ENCODE measurements at places on chromosomes 13 and 19. TPM values are rescaled to one million over a fixed set of nuclear protein-coding genes. Genes with fewer than 3 reads are reported as not detected.

DNA sequence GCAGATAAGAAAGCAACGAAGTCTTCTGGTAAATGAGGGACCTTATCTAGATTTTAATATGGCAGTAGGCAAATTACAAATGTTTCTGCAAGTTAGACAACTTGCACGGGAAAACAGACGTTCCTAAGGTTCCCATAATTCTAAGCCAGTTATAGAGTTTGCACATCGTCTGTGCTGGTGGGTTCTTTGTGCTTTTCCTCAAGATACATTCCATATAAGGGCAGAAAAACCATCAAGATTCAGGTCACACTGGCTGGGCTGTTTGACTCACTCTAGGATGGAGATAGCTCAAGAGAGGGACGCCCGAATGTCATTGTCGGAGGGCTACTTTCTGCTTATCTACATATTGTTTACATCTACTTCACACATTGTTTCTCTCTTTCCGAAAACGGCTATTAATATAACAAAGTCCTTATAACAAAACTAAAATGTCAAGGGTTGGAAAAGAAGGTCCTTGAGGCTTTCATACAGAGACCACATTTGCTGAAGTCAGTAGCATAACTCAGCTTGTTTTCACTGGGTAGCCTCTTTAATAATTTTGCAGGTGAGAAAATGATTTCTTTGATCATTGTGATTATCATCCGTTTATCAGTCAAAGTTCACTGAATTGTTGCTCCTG is 44.4 kb downstream of the SOX1 start:
- peak; percentile 21 for DNase-seq

DNA sequence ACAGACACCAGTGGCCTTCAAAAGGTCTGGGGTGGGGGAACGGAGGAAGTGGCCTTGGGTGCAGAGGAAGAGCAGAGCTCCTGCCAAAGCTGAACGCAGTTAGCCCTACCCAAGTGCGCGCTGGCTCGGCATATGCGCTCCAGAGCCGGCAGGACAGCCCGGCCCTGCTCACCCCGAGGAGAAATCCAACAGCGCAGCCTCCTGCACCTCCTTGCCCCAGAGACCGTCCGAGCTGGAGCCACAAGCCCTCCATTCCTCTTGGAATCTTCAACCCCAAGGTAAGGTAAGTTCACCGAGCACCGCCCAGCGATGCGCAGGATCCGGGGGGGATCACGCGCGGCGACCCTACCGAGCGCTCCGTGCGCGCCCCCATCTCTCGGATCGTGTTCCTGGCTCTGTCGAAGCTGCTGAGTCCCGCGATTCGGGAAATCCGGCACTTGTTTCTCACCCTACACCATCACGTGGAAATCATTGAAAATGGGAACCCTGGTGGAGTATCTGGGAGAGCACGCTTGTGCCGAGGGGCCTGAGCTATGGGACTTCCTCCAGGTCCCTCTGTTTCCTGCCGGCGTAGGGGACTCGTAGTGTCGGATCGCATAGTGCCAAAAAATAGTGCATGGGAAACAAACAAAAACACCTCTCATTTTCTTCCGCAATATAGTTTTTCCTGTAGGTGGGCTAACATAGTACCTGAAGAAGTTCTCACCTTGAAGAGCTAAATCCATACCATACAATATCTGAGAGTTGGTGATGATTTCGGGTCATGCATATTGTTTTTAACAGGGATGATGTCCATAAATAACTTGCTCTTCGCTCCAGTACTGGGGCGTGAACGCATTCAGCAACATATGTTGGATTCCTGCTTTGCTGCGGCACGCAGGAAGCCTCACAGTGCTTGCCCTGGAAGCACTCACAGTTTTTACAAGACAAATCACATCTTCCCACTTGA is 9.3 kb downstream of the PDX1 start:
- DNase-seq, result no peak

- no peak for DNase-seq
Measured at GRCh38 chr19:15926484-15926883, 7.8 kb downstream of the CYP4F11 start.

DNA sequence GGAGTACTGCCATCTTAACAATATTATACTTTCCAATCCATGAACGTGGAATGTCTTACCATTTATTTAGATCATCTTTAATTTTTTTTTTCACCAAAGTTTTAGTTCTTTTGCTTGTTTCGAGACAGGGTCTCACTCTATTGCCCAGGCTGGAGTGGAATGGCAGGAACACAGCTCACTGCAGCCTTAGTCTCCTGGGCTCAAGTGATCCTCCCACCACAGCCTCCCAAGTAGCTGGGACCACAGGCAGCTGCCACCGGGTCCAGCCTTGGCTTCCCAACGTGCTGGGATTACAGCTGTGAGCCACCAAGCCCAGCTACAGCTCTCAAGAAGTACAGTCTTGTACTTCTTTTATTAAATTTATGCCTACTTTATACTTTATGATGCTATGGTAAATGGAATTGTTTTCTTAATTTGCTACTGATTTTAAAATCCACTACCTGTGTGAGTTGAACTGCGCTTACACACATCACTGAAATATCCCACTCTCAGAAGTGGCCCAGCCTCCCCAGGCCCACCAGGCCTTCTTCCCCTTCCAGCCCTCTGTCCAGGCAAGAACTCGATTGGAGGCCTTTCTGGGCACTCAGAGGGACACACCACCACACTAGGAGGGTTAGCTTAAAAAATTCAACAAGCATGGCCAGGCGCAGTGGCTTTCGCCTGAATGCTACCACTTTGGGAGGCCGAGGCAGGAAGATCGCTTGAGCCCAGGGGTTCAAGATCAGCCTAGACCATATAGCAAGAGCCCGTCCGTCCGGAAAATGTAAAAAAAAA is 1.0 kb upstream of the PGLS start:
- no peak for DNase-seq

GRCh38 chr19:28118235-28118634 is 1094.7 kb downstream of the UQCRFS1 start:
- no peak for DNase-seq

- DNase-seq, result no peak
Measured at GRCh38 chr19:34667349-34668076, 9.4 kb downstream of the SCGB2B2 start.

- DNase-seq, result no peak
Measured at GRCh38 chr13:65787082-65787481, 1443.1 kb downstream of the PCDH9 start.

DNA sequence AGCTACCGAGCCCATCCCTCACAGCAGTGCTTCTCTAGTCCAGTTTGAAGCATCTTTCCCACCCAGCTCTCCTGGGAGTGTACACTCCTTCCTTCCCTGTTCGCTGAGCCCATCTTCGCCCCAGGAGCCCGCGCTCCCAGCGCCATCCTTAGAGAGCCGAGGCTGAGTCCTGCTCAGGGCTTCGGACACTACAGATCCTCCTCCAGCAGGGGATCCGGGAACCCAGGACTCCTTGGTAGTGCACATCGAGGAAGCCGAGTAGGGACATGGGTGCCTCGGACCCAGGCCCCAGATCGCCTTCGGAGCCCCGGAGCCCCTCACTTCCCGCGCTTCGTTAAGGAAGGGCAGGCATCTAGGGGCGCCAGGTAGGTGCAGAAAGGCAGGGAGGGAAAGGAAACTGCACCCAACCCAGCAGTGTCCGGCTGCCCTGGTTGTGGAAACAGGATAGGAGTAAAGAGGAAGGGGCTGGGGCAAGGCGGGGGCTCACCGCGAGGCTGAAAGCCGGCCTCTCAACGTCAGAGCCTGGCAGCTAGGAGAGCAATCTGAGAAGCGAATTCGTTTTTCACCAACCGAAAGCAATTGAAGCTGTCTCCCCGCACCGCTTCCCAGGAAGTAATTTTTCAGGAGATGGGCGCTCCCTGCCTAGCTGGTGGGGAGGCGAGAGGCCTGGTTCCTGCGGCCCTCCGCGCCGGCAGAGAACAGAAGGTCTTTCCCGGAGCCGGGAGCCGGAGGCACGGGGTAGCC is 1.0 kb downstream of the PDX1 start:
- DNase-seq, result no peak

GRCh38 chr13:77042566-77043177 is 15.7 kb upstream of the FBXL3 start:
- DNase-seq, result no peak

DNA sequence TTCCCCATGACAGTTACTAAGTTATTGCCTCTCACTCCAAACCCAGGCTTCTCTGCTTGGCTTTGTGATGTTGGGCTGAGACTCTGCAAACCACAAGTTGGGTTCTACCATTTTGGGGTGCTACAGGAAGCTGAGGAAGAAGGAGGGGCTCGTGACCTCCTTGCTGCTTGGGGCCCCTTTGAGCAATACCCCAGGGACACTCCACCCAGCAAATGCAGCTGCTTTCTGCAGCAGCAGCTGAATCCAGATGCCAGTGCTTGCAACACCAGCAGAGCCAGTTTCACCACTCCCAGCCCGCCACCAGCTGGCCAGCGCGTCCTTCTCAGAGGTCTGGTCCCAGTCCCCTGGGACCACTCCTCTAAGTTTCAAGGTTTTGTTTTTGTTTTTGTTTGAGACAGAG is 22.0 kb upstream of the UBAC2 start:
- peak; percentile 37 for DNase-seq

- DNase-seq, result no peak
Measured at GRCh38 chr13:64925727-64926126, 2304.4 kb downstream of the PCDH9 start.

GRCh38 chr19:12899891-12900518 is 9.0 kb downstream of the GCDH start:
- DNase-seq, result no peak

GRCh38 chr13:103410002-103410401 is 343.8 kb upstream of the SLC10A2 start:
- DNase-seq, result no peak

- no peak for DNase-seq
Measured at GRCh38 chr19:39506598-39506943, 7.8 kb downstream of the DLL3 start.

DNA sequence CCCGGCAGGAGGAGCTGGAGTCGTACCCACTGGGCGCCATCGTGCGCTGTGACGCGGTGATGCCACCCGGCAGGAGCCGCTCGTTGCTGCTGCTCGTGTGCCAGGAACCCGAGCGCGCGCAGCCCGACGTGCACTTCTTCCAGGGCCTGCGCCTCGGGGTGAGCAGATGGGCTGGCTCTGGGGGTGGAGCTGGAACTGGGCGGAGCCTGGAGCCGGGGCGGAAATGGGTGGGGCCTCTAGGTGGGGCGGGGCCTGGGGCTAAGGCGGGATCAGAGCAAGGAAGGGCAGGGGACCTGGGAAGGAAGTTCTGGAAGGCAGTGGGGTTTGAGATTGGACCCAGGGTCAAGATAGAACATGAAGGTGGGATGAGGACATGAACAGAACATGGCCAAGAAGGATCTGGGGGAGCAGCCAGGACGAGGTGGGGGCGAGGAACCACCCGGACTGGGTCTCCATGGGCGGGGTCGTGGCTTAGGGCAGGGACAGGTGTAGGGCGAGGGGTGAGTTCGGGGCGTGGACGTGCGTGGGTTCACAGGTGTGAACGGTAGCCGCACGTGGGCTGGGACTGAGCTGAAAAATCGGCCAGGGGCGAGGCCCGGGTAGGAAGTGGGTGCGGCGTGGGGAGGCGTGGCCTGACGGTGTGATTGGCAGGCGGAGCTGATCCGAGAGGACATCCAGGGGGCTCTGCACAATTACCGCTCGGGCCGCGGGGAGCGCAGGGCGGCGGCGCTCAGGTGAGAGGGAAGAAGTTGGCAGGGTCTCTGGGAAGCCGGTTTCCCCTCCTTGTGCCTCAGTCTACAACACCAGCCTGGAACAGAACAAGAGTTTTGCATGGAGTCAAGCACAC is 4.7 kb downstream of the EPS8L1 start:
- DNase-seq, result peak; percentile 48

DNA sequence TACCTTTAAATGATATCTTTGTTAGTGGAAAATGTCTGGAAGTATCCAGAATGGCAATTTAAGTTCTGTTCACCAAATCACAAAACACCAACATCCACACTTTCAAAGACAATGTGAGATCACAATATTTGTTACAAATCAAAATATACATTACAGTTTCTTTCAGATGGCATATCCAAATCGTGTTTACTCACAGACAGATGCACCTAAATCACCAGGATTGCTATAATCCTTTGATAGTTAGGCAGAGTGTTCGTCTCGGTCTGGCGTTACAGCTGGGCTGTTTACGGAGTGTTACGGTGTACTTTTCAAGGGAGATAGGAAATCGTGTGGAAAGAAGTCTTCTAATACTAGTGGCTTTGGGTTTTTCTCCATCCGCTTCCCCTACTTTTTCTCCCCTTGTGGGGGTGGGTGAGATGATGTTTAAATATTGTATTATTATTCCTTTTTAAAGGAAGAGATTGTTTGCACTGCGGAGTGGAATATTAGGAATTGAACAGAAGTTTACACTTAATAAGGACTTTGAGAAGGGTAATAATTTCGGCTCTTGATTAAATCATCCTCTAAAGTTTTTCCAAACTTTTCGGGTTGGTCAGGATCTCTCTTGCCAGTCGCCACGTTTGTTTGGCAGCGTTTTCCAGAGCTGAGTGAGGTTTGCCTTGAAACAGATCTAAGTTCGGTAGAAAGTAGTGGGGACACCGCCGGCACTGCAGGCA is 1.8 kb downstream of the MAB21L1 start:
- peak; percentile 44 for DNase-seq

- no peak for DNase-seq
Measured at GRCh38 chr13:45861322-45861721, 9.8 kb upstream of the SIAH3 start.

- DNase-seq, result no peak
Measured at GRCh38 chr13:23617551-23618024, 47.4 kb downstream of the TNFRSF19 start.

GRCh38 chr13:45892513-45892912 is 41.0 kb upstream of the SIAH3 start:
- DNase-seq, result no peak

DNA sequence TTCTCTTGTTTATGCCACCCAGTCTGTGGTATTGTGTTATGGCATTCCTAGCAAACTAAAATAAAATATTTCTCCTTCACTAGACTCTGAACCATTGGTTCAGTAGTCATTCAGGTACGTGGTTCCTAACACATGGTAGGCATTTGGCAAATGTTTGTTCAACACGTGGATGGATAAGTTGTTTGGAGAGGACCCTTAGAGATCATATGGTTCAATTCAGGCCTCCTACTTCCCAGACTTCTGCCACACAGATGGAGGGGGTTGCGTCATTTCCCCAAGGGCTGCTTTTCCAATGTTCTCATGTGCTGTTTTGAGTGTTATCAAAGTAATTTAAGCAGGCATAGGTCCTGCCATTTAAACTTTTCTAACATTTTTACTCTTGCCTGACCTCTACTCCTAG is 6.7 kb downstream of the CXCL17 start:
- no peak for DNase-seq

DNA sequence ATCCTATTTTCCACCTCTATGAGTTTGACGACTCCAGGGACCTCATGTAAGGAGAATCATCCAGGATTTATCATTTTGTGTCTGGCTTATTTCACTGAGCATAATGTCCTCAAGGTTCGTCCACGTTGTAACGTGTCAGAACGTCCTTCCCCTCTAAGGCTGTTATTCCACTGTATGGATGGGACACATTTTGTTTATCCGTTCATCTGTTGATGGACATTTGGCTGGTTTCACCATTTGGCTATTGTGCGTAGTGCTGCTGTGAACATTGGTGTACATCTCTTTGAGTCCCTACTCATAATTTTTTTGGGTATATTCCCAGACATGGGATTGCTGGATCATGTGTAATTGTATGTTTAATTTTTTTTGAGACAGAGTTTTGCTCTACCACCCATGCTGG is 21.5 kb downstream of the CRTC1 start:
- no peak for DNase-seq

Gene NLRP9
- total RNA-seq, result not detected

Gene EBI3
- not detected for total RNA-seq

Gene ZNF44
- 33.8 TPM for total RNA-seq

Gene AMER2
- total RNA-seq, result 1.1 TPM

Gene CFAP97D2
- total RNA-seq, result not detected

Gene KLHL26
- total RNA-seq, result 1.2 TPM

Gene UQCRFS1
- total RNA-seq, result 47.3 TPM

Measured in stomach (tissue), 19 donors.